ENCODE measurements at places on chromosomes 2 and 18.

DNA sequence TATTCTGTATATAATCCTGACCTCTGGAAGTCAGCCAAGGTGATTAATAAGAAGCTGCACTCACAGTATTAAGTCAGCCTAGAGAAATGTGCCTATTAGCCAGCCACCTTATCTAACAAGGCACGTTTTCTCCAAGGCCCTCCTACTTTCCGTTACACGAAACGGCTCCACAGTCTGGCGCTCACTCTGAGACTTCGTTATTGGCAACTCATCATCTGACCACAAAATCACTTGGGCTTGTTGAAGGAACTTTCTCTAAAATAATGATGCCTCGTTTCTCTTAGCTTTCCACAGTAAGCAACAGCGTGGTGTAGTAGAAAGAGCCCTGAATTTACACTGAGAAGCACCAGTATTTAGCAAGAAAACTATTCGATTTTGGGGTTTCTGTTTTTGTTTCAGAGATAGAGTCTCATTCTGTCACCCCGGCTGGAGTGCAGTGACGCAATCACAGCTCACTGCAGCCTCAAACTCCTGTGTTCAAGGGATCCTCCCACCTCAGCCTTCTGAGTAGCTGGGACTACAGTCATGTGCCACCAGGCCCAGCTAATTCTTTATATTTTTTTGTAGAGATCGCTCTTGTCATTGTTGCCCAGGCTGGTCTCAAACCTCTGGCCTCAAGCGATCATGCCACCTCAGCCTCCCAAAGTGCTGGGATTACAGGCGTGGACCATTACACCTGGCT is 53.6 kb upstream of the SLC14A1 start:
- peak; percentile 45 for DNase-seq

GRCh38 chr2:39007875-39008504 is 112.9 kb downstream of the SOS1 start:
- DNase-seq: no peak

DNA sequence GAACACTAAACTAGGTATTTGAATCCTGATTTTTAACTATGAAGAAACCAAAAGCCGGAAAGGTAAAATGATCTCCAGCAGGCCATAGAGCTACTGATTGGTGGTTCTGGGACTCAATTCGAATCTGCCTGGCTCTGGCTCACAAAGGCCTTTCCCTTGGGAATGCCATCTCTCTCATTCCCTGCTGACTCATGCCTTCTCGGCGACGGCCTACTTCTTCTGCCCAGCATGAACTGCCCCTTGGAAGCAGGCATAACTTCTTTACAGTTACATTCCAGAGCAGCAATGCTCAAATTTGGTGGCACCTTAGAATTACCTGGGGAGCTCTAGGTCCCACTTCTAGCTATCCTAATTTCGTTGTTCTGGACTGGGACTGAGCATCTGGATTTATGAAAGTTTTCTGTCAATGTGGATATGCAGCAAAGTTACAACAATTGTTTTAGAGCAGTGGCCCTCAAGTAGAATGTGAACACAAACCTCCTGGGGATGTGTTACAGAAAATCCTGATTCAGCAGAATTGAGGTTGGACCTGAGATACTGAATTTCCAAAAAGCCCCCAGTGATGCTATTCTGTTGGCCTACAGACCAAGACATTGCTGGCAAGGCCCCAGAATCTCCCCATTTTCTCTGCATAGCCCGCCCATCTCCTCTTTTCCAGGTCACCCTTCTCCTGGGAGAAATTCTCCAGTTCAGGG is 261.1 kb downstream of the CNTNAP5 start:
- no peak for DNase-seq

DNA sequence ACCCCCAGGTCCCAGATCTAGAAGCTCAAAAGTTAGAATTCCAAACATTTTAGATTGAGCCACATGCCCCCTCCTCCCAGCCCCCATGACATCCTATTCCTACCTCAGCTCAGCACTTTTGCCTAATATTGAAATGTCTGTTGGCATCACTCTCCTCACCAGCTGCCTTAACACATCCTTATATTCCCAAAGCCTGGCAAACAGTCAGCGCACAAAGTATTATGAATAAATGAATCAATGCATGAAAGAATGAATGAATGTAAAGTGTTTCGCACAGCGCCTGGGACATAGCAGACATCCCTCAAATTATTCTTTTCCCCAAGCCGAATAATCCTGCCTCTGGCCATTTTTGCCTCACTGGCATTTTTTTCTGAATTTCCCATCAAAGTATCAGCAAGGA is 175.8 kb downstream of the TNS1 start:
- no peak for DNase-seq

DNA sequence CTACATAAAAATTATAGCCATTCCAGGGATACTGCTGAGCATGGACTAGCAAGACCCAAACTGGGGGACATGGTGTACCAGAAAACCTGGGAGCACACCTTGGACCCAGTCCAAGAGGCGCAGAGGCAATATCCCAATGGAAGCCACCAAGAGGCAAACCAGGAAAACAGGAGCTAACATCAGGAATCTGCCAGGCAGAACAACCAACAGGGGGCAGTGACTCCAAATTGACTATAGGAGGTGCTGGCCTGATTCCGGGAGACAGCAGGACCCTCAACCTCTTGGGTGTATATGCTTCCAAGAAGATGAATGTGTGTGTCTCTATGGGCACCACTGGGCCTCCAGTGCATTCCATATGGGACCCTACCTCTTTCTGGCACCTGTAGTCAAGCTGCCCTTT is 172.7 kb upstream of the ARL4C start:
- DNase-seq: no peak

DNA sequence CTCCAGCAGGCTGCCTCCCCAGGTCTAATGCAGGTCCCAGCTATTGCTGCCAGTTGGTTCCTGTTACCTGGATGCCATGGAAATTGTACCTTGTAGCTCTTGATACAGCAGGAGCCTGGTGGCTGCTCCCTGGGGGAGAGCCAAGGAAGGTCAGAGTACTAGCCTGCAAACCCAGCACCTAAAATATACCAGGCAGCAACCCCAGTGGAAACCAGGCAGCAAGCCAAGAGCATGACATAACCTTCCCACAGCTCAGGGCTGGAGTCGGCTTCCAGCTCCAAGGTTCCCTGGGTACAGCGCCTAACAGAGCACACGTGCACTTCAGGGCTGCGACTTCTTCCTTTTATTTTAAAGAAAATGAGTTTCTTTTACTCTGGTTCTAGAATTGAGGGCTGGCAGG is 30.3 kb downstream of the TNP1 start:
- DNase-seq: no peak

- DNase-seq: no peak
Measured at GRCh38 chr2:69018678-69019095, 5.7 kb downstream of the ANTXR1 start.
